ENCODE measurements at places on chromosomes 7 and 10.

GRCh38 chr10:133180192-133180964 lies 20.4 kb downstream of the KNDC1 start:
- no peak for DNase-seq

- no peak for DNase-seq
Measured at GRCh38 chr10:112533916-112534315, 86.9 kb downstream of the VTI1A start.

- no peak for DNase-seq
Measured at GRCh38 chr7:82481499-82482097, 38.0 kb upstream of the CACNA2D1 start.

DNA sequence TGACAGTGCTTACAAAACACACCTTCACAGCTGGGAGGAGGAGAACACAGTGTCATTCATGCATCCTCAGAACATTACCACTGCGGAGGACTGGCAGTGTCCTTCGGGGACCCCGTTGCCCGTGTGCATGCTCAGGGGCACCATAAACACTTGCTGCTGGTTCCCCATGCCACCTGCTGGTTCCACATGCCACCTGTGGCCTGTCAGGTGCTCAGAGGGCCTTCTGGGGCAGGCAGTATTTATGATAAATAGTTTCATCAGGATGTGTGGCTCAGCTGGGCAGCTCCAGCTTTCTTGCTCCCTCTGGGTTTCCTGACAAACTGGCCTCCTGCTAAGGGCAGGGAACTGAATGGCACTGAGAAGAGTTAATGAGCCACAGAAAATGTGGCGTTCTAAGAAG lies 32.1 kb downstream of the CELF2 start:
- DNase-seq: no peak

DNA sequence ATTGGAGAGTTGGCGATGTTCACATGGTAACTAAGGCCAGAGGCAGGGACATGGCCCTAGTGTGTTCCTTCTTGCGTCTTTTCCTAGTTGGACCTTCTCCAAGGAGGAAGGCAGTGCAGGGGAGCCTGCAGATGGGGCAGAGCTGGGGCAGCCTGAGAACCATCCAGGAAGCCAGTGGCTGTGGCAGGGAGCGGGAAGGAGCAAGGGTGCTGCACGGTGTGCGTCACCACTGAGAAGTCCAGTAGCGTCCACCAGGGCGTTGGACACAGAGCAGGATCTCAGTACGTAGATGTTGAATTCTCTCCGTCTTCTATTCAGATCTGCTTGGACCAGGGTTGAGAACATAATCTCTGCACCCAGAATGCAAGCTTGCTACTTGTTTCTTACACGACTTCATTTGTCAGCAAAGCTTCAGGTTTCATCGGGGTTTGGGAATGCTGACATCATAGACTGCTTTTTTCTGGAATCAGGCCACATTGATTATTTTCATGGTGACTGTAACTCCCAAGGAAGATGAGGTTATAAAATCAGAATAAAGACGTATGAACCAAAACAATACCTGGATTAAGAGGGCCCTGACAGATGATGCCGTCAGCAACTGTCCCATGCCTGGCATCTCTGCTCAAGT lies 130.3 kb downstream of the HECW1 start:
- no peak for DNase-seq

GRCh38 chr10:91587710-91588638 lies 44.9 kb downstream of the PPP1R3C start:
- DNase-seq: no peak

GRCh38 chr10:33335551-33335800 lies 1.0 kb upstream of the NRP1 start:
- DNase-seq: no peak

- DNase-seq: no peak
Measured at GRCh38 chr10:8407501-8408021, 353.1 kb downstream of the GATA3 start.

- DNase-seq: no peak
Measured at GRCh38 chr7:139936760-139937310, 107.8 kb downstream of the TBXAS1 start.

DNA sequence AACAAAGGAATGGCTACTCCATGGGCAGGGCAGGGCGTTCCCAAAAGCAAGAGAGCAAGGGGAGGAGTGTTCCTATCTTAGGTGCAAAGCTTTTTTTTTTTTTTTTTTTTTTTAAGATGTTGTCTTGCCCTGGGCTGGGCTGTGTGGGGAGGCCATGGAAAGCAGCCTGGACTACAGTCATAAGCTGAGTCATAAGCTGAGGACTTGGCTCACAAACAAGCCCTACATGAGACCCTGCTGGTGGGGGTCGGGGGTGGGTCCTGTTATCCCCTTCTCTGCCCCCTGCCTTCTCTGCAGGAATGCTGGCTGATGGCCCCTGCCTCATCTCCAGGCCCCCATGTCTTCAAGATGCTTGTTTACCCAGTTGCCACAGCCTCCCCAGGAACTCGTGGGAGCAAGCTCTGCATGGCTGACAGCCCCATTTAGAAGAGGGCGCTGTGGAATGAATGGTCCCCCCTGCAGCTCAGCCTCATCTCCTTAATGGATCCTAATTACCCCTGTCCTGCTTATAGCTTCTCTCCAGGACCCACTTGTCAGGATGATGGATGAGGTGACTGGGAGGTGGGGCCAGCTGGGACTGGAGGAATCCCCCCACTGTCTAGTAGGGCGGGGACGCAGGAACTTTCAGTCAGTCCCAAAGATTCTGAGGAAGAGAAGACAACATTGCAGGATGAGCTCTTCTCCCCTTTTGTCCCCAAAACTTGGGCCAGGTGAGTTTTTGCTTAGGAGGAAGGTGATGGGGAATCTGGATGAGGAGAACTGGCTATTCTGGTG lies 340.8 kb upstream of the PODXL start:
- no peak for DNase-seq
